ENCODE measurements at places on chromosomes 11 and 22.

DNA sequence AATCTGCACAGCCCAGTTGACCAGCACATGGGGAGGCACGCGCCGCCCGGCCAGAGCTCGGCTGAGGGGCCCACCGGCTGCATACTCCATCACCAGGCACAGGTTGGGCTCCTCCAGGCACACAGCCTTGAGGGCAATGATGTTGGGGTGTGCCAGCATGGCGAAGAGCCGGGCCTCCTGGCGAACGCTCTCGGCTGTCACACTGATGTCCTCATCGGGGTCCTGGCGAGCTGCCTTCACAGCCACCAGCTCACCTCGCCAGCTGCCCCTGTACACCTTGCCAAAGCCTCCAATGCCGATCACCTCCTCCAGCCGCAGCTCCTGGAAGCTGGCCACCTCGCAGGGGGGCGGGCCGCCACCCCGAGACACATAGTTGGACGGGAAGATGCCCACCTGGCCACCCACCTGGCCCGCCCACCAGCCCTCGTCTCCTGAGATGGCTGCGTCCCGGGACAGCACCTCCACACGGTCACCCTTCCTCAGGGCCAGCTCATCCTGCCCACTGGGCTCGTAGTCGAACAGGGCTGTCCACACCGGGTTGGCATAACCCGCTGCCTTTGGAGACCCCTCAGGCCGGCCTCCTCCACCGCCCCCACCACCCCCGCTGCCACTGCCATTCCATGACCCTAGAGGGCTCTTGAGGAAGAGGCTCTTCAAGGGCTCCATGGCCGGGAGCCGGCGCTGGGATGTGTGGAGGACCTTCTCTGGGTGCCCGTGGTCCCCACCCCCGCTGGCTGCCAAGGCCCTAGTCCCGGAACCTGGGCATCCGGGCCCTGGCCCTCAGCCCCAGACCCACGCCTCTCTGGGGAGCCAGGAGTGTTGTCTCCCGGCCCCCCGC lies 711 bp downstream of the MAP3K11 start:
- DNase-seq = no peak

DNA sequence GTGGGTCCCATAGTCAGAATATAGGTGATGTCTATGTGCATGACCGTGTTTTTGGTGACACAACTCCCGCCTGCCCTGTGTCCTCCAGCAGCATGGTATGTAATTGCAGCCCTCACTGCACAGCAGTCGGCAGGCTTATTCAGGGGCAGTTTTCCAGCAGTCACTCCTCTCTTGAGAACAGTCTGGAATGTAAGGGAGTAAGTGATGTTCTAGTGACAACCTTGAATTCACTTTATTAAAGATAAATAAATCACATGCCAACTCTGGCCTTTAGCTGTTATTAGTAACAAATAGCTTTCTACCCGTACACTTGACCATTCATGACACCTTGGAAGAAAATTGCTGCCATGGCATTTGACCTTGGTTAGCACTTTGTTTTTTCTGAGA lies 27.9 kb downstream of the ZNRF3 start:
- DNase-seq = no peak

GRCh38 chr11:67628710-67629385 lies 889 bp downstream of the NUDT8 start:
- DNase-seq = no peak

DNA sequence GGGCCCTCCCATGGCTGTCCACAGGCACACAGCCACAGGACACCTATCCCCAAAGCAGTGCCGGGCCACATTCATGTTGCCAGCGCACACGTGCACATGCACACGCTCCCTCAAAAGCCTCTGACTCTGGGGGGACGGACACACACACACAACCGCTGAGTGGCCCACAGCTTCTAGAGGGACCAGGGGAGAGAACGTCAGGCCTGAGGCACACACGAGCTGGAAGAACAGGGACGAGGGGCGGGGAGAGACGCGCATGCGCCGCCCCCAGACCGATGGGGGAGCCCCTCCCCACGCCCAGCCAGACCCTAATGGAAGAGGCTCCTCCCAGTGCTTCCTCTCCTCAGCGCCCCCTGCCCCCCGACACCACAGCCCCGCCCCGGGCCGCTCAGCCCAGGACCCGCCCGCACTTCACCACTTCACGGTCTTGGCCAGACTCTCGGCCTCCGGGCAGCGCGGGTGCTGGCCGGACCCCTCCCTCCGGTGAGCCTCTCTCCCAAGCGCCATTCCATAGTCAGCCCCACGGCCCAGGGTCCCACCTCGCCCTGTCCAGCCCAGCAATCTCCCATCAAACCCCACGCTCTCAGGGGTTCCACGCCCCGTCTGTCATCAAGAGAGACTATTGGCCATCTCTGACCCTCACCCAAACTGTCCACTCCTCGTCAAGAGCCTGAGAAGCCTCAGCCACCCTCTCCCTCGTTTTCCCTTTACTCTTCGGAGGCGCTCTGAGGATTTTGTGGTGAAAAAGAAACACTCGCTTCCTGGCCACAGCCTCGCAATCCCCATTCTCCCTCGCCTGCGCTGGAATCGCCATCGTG lies 11.7 kb downstream of the NRXN2 start:
- no peak for DNase-seq

DNA sequence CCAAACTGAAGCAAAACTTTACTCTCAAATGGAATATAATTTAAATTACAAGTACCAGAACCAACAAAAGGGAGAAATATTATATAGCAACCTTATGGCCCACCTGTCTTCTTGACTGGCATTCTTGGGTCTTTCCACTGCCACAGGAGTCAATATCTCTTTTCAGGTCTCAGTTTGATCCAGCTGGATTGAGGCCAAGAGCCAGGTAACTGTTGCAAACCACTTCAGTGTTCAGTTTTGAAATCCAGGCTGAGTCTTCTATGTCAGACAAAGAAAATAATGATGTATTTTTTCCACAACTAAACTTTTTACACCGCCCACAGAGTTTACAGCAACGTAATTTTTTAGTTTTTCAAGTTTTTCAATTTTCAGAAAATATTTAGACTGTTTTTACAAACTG lies 648 bp downstream of the DLG2 start:
- no peak for DNase-seq

GRCh38 chr11:67614730-67615714 lies 8.3 kb downstream of the NDUFV1 start:
- no peak for DNase-seq

DNA sequence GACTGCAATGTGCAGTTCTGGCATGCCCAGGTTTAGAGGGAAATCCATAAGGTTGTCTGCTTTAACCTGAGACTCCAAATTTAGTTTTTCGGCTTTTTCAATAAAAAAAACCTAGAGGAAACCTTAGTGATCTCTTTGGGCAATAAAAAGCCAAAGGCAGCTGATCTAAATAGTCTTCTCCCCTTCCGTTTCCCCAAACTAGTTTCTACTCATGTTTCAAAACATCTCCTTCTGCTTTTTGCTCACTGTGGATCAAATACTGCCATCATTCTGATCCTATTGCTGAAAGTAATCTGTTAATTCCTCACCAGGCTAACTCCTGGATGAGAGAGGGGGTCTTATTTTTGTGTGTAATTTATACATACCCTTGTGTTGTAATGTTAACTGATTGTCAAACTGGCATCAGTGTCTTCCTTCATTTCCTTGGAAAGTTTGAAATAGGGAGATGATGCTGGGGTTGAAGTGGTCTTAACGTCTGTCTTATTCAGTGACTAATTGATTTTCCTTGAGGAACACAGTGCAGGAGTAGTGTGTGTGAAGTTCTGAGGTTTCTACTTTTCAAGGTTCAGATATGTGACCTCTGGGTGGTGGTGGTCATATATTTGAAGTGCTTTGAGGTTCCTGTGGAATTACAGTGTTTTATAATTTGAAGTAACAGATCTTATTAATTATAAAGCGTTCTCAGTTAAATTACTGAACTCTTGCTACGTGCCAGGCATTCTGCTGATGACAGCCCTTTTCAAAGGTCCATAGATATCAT lies 55.0 kb downstream of the ARHGAP42 start:
- DNase-seq = no peak

DNA sequence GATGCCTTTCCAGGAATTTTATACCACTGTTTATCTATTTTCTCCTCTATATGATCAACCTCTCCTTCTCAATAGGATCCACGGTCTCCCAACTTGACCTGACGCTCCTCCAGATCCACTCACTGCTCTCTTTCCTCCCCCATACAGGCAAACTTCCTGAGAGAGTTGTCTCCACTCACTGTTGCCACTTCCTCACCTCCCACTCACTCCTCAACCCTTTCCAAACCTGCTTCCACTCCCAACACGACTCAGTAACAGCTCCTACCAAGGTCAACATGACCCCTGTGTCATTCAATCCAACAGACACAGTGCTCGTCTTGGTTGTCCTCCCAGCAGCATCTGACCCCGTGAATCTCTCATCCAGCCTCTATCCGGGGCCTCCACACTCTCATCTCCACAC lies 3.1 kb downstream of the APBB1 start:
- DNase-seq = no peak

DNA sequence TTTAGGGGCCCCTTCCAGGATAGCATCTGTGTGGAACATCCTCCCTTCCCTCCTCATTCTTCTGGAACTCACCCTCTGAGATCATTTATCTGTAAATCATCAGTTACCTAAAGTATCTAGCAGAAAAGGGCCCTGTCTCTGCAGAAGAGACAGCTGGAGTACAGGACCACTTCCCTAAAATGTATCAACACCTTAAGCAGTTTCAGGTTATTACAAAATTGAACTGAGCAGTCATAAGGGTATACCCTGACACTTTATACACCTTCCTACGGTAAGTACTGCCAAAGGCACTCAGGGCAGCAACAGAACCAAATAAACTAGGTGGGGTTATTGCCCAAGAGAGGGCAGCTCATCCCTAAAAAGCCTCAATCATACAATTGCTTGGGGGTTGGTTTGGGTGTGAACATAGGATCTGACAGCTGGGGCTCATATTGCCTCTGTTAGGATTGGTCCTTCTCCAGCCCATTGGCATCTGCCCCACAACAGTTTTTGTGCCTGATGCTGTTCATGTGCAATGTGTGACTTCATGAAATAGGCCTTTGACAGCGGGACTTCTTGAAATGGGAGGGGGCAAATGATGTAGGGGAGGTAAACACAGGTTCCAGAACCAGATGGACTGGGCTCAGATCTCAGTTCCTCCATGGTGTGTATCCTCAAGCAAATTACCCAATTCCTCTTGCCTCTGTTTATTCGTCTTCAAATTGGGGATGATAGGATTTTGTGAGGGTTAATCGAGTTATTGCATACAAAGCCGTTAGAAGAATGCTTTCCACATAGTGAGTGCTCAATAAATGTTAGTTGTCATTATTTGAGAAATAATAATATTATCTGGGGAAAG lies 2.9 kb downstream of the POU2AF3 start:
- DNase-seq = no peak

GRCh38 chr11:29364006-29364405 lies 652.8 kb downstream of the KCNA4 start:
- DNase-seq = no peak

DNA sequence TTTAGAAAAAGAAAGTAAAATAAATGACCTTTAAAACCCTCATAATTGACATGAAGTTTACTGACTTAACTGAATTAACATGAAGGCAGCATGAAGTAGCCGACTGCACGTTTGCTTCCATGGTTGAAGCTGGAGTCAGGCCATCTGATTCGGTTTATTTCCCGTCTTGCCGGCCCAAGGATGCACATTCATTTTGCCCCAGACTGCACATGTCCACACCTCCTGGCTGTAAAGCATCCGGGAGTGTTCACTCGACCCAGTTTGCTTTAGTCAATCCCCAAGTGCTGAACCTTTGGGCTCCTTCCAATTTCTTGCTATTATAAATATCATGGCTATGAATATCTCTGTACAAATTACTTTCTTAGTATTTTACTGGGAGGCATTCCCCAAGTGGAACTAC lies 17.7 kb upstream of the TUB start:
- peak; percentile 52 for DNase-seq

DNA sequence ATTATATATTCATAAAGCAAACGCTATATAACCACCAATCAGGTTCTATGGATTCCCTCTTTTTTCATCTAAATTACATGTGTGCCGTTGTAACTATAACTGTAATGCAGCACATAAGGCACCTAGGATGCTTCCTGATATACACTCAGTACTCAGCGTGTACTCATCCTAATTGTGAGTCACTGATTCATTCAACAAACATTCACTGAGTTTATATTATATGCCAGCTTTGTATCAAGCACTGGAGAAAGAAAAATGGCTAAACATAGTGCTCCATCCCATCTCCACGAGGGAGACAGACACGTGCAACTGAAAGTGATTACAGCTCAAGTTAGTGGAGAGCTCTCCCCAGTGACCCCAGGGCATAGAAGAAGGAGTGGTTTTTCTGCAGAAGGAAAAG lies 49.9 kb upstream of the SYN3 start:
- no peak for DNase-seq

DNA sequence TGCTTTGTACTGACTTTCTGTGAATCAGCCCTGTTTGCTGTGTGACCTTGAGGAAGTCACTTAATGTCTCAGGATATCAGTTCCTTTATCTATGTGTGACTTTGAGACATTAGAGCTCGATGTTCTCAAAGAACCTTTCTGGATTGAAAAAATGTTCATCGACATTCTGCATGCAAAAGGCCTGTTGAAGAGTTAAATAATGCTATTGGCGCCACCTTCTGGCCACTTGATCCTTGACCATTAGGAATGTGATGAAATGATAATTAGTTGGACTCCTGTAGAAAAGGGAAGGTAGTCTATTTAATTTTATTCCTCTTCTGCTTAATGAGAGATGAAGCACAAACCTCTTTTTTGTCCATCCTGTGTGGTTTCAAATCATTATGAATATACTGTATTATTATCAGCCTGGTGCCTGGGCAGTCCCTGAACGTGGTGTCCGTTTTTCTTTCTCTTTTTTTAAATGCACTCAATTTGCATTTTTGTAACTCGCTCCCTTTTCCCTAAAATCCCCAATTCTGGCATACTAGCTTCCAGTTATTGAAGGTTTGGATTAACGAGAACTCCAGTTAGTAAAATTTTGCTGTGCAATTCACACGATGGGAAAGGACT lies 20.7 kb downstream of the ELF5 start:
- DNase-seq = peak; percentile 65

DNA sequence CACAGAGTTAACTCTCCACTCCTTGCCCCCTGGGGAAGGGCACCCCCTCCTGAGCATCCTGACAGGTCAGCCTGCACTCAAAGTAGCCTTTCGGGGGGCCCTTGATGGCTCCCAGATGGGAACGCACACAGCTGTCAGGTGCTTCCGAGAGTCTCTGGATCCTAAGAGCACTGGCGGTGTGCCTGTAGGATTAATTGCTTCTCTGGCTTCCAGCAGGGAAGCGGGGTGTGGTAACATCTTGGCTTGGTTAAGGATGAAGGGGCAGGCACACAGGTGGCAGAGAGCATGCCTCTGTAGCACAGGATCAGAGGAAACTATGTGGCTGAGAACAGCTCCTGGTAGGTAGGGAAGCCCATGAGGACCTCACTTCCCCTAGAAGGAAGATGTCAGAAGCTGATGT lies 199.8 kb downstream of the MIAT start:
- no peak for DNase-seq

GRCh38 chr11:47571895-47572294 lies 6.5 kb downstream of the PTPMT1 start:
- peak; percentile 62 for DNase-seq

GRCh38 chr11:129423426-129423825 lies 47.8 kb downstream of the BARX2 start:
- no peak for DNase-seq

GRCh38 chr11:66697988-66698387 lies 20.3 kb upstream of the RBM4B start:
- DNase-seq = no peak

- DNase-seq = no peak
Observed at GRCh38 chr11:115659061-115659963, 155.1 kb upstream of the CADM1 start.

- no peak for DNase-seq
Observed at GRCh38 chr11:120044011-120044675, 93.8 kb downstream of the TRIM29 start.

All from AG10803 (cell line).